ENCODE measurements at places on chromosomes 5 and 9.

GRCh38 chr5:53023969-53024368 lies 34.8 kb downstream of the ITGA2 start:
- DNase-seq: no peak

- DNase-seq: no peak
Measured at GRCh38 chr9:389159-389558, 174.5 kb downstream of the DOCK8 start.

GRCh38 chr5:32258424-32258823 lies 54.3 kb downstream of the MTMR12 start:
- DNase-seq: no peak

DNA sequence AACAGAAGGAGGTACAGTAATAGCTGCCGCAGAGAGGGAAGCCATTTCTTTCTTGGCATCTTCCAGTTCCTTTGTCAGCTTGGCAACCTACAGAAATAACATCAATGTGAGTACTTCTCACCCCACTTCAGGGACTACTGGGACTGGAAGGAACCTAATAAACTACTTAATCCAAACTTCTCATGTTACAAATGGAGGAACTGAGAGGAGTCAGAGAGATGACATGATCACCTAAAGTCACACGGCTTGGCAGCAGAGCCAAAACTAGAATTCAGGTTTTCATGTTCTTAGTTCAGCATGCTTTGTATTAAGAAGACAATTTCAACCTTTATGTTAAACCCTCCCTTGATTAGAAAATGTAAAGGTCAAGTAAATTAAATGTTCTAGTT lies 44.7 kb downstream of the DIAPH1 start:
- DNase-seq: no peak

DNA sequence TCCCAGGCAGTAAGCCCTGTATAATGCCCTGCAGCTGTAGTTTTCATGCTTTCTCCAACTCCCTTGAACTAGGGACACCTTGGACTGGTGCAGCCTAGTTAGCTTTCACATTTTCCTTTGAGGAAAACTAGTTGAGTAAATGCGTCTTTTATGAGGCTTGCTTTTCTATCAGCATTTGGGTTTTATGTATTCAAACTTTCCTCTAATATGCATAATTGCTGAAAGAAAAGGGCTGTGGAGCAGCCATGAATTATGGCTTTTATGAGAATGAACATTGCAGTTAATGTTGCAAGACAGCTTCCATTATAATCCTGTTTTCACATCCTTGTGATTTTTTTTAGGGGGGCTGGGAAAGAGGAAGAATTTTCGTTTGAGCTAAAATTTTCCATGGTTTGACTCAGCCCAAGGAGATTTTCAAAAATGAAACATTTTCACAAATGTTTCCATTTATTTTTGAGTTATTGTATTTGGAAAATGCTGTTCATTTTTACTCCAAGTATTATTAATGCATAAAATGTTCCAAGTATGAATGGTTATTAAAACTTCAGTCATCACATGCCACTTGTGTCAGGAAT lies 57.9 kb upstream of the PPP3R2 start:
- DNase-seq: no peak

- no peak for DNase-seq
Measured at GRCh38 chr9:99024959-99025358, 80.0 kb upstream of the TGFBR1 start.

DNA sequence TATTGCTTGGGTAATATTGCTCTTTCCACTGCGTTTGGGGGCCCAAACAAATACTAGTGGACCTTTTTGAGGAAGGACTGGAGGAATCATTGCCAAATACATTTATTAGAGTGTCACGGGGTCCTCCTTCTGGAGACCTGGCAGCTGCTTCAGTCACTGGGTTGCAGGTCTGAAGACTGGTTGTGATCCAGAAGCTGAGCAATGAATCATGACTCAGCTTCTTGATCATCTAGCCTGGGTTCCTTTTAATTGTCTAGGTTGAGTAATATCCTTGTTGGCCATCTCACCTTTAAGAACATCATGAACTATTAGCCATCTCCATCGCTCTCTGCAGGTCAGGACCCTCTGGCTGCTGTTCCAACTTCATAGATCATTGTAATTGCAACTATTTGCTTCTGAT lies 15.4 kb upstream of the UBAP1 start:
- no peak for DNase-seq

- DNase-seq: no peak
Measured at GRCh38 chr5:141966275-141966962, 2.5 kb upstream of the RNF14 start.

DNA sequence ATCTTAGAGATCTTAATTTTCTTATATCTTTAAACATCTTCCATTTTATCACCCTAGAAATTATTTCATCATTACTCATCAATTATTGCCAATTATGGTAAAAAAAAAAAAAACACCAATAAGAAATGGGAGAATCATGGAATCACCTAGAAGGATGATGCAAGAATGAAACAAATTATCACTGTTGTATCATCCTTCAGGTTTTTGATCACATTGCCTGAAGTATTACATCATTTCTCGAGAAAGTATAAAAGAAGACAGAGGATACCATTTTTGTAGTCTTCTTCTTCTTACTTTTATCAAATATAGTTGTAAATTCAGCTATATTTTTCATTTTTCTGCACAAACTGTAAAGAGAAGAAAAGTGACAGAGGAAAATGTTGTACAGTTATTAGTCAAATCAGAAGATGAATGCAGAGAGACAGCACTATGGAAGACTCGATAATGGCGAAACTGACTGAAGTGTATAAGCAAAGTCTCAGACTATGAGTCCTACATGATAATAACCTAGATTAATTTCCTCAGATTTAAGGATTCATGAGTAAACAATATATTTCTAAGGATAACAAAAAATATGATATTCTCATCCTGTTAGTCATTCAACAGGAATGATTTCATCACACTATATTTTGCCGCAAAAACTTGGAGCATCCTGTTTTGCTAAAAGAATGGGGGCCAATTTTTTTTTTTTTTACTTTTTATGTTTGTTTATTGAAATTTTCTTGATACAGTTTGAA lies 5.9 kb upstream of the STC2 start:
- DNase-seq: peak; percentile 48

- DNase-seq: no peak
Measured at GRCh38 chr9:116039312-116039711, 114.3 kb upstream of the PAPPA start.

GRCh38 chr9:16217943-16218701 lies 652.3 kb downstream of the BNC2 start:
- no peak for DNase-seq

- no peak for DNase-seq
Measured at GRCh38 chr5:172777881-172778814, 7.2 kb upstream of the DUSP1 start.

DNA sequence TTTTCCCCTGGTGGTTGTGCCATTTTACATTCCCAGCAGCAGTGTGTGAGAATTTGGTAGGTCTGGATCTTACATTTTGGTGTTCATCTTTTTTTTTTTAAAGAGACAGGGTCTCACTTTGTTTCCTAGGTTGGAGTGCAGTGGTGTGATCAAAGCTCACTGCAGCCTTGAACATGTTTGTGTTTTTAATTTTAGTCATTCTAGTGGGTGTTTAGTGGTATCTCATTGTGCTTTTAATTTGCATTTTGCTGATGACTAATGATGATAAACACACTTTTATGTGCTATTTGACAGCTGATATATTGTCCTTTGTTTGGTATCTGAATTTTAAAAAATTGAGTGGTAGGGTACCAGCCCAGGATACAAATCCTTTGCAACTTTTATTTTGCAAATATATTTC lies 53.4 kb upstream of the POMT1 start:
- no peak for DNase-seq

DNA sequence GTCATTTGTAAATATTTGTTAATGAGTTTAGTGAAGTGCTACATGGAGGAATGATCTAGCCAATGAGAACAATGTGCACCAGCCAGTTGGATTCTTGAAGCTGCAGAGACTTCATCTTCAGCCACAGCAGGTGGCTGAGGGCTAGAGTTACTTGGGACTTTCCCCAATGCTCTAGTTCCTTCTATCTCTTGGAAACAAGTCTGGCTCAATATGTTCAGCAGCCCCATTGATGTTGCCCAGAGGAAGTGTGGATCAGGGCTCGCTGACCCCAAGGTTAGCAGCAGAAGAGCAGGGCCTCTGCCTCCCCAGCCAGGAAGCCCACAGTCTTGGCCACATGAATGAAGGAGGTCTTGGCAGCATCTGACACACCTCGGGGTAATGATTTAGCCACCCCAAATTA lies 117.5 kb downstream of the SLC1A3 start:
- no peak for DNase-seq

GRCh38 chr5:15574806-15575325 lies 74.9 kb downstream of the FBXL7 start:
- DNase-seq: no peak

DNA sequence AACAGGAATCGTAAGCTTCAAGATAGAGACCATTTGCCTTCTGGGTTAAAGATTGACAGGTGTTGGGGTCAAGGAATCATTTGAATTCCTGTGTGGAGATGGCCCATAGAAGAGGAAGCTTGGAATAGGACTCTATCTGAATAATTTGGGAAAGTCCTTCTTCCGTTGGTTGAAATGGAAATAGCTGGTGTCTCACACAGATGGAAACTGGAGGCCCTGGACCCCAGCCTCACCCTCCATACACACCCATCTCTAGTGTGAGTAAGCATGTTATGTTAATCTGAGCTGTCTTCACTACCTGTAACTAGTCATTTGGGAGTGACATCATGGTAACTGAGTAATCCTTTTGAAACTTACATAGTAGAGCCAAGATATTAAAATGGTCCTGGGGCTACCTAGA lies 184.4 kb downstream of the CD180 start:
- no peak for DNase-seq

DNA sequence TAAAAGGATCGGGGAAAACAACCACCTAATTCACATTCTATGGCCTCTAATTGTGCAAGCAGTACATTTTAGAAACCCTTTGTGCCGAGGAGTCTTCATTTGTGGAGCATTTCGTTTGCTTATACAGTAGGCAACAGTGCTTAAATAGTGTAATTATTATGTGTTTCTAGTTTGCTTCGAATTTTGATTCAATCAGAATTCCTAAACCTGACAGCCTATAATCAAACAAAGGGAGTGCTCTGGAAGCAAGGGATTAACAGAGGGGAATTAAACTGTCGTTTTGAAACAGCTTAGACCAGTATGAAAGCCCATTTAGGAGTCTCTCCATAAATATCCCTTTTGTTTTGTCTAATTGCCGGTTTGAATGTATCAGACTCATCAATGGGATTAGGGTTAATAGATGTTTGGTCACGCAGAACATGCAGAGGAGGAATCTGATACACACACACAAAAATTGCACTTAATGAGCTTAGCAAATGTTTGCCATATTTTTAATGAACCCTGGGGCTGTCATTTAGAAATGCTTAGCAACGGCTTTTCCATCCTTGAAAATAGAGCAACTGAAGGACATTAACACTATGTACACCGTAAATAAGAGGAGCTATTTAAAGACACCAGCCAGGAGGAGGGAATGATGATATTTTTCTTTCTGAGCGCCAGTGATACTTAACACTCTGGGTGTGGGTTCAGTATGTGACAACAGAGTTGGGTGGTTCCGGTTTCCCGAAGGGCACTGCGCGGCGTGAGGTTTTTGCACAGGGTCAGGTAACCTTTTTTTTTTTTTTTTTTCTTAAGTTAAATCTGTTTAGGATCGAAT lies 404.7 kb downstream of the TLE4 start:
- no peak for DNase-seq

All from pulmonary artery endothelial cell (primary cell).